ENCODE measurements at places on chromosomes 11 and 22.

- DNase-seq: no peak
Observed at GRCh38 chr11:92969293-92969633, 188 bp upstream of the MTNR1B start.

- no peak for DNase-seq
Observed at GRCh38 chr11:117905524-117905923, 23.7 kb downstream of the TMPRSS13 start.

- no peak for DNase-seq
Observed at GRCh38 chr11:90288212-90288821, 65.5 kb upstream of the CHORDC1 start.

DNA sequence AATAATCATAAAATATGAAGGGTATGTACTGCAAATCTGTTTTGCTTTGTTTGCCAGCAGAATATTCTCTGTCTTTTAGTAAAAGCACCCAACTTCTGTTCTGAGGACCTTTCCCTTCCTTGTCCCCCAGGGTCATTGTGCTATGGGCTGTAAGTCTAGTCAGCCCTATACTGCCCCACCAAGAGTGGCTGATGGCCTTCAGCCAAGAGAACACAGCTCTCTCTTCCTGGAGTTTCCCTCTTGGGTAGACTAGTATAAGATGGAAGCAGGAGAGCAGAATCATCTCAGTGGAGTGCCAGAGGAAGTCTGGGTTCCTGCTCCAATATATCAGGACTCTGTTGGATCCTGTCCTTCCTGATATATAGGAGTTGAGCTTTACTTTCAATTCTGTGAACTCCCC lies 29.0 kb downstream of the MMP13 start:
- DNase-seq: no peak

GRCh38 chr22:42773167-42773566 lies 52.5 kb upstream of the A4GALT start:
- DNase-seq: no peak

- no peak for DNase-seq
Observed at GRCh38 chr22:24831687-24832086, 25.7 kb downstream of the SGSM1 start.

GRCh38 chr11:1106387-1106786 lies 31.7 kb downstream of the MUC2 start:
- no peak for DNase-seq

DNA sequence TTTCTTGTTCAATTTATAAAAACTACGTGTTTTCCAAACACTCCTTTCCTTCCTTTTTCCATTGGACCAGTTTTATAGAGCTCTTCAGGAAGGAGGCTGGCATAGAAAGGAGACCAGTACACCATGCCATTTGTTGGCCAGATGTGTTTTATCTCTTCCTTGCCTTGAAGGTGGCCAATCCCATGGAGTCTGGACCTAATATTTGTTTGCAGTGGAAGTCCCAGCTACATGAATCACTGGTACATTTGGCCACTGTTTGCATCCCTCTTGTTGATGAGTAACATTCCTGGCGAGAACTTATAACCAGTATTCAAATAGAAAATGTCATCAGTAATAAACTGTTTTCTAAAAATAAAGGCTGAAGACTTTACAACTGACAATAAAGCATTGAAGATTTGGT lies 110.2 kb downstream of the ANO3 start:
- no peak for DNase-seq

DNA sequence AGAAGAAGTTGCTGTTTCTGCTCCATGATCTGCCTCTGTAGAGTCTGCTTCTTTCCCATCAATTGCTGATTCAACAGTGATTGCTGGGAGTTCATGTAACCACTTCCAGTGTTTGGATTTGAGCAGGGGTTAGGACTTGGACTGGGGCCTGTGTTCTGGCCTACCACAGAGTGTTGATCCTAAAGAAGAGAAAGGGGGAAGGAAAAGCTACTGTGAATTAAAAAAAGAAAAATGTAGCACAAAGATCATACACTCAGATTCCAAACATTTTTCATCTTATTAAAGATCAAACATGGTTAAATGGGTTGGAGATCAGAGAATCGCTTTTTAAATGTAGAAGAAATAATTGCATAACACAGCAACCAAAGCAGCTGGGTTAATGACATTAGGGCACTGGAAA lies 67.6 kb upstream of the MTMR2 start:
- DNase-seq: no peak

GRCh38 chr22:27258616-27259172 lies 542.9 kb downstream of the MN1 start:
- no peak for DNase-seq

DNA sequence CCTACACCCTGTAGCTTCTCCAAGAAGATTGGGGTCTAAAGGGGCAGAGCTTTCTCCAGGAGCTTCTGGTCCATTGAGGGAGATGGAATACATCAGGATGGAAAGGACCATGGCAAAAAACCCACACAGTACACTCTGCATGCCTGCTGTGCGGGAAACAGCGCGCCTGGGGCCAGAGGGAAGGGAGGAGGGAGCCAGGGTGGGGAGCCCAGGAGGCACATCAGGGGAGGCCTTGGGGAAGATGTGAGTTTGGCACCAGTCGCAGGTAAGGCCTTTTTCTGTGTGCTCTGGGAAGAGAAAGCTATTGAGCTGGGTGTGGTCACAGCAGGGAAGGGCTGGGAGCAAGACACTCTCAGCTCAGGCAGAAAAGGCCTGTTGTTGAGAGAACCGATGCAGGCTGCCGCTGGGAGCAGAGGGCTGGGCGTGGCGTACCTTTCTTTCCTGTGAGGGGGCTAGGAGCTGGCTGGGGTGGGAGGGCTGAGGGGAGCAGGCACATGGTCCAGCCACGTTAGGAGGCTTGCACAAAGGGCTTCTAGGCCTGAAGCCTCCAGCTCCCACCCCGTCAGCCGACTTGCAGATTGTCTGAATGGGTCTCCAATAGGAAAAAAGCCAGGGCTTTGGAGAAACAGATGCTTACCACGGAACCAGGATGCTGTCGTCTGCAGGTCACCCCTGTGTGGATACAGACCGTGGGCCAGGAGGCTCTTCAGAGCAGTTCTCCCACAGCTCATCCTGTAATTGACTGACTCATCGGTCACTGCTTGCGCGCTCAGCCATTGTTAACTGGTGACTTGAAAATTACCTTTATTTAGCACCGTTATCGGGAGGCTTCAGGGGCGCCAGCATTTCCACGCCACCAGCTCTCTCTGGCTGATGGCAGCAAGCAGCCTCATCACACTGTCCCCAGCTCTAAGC lies 237.3 kb downstream of the ST3GAL4 start:
- DNase-seq: no peak

DNA sequence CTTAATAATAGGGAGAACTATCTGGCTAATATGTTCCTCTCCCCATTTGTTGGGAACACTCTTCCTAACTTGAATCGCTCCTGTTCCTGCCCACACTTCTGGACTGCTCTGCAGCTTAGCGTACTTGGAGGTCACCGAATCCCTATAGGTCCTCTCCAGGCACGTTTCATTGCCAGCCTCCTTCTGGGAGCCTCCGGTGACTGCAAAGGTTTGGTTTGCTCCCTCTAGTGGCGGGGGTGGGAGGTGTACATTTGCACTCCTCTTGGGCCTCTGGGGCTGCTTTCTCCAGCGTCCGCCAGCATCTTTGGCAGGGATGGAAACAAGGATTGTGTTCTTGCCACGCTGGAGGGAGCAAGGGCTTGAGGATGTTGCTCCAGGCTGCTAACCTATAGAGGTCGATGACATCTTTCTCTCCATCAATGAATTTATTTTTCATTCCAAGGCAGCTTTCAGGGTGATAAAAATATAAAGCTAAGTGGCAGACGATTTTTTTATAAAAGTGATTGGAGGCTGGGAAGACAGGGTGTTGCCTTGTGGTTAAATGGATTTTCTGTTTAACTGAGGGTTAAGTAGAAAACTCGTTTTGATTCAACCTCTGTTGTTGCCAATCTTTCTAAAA lies 48.7 kb downstream of the TSPAN18 start:
- peak; percentile 45 for DNase-seq

DNA sequence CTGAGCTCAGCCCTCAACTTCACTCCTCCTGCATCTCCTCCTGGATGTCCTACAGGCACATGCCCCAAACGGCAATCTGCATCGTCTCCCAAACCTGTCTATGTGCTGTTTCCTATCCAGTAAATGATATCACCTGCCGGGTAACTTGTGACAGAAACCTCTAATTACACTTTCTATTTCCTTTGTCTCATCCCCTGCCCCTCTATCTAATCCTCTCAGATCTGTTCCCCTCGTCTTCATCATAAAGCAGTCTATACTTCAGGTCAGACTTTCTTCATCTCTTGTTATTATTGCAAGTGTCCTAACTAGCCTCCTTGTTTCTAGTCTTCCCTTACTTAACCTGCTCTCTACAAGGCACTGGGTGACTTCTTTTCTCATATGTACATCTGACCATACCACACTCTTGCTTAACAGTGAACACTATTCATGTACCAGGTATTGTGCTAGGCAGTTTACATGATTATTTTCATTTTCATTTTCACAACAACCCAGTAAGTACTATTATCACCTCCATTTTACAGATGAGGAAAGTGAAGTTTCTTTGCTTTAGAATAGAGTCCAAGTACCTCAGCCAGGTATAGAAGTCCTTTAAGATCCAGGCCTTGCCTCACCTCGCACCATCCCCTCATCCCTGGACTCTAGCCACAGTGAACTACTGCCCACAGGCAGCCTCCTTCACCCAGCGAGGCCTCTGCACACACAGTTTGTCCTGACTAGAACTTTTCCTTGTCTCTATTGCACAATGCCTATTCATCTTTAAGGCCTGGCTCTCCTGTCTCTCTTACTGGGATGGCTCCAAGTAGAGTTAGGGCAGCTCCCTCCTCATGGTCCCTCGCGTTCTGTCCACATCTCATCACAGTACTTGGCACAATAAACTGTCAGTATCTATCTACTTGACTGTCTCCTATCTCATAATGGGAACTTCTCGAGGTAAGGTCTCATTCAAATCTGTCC lies 22.1 kb upstream of the UCP3 start:
- DNase-seq: no peak

- DNase-seq: no peak
Observed at GRCh38 chr11:48044577-48044976, 64.2 kb downstream of the PTPRJ start.

DNA sequence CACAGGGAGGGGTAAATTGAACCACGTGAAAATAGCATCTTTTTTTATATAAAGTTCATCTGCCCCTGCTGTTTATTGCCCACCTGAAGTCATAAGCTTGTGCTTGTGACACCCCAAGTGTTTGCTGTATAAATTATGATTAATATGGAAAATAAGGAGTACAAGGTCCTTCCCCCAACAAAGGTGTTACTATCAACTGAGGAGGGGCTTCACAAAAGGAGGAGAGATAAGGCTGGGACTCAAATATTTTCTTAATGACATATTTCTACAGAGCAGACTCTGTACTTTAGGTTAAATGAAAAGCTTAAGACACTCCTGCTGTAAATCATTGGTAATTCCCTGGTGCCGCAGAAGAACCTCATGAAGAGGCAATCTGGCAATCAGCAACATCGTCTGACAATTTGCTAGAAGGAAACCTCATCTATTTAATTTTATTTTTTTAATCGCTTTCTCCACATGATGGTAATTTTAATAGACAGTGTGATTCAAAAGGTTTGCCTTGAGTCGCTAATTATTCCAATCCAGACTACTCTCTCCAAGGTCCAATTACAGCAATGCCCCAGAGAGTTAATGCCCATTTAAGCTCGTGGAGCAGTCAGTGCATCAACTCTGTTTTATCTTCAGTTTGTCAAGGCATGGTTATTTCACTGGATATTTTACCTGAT lies 1432.4 kb downstream of the FAM181B start:
- DNase-seq: no peak

DNA sequence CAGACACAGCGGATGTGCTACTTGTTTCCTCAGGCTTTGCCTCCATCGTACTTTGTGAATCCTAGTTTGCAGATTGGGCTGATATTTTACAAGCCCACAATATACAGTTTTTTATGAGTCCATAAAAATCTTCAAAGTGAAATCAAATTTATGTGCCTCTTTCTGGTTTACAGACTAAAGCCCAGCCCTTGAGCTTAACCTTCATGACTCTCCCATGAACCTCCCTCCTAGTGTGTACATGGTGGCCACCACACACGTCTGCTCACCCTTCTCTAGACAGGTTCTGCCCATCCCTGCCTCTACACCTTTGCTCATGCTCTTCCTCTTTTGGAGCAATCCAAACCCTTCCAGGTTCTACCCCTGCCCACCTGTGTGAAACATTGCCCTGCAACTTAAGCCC lies 129.4 kb downstream of the TENM4 start:
- no peak for DNase-seq

DNA sequence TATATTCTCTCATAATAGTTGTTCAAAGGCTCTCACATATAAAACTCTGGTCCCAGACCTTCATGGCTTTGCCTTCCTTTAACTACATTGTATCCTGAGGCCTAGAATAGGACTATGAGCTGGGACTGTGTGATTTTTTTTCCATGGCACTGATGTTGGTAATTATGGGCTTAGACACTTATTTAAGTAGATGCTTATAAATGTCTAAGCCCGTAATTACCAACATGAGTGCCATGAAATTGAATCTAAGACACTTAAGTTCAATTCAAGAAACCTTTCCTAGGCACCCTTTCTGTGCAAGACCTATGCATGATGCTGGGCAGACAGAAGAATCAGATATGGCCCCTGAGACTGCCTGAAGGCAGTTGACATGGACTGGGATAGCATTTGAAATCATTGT lies 63.0 kb downstream of the P4HA3 start:
- DNase-seq: no peak

- no peak for DNase-seq
Observed at GRCh38 chr22:42716649-42717127, 4.0 kb downstream of the A4GALT start.

DNA sequence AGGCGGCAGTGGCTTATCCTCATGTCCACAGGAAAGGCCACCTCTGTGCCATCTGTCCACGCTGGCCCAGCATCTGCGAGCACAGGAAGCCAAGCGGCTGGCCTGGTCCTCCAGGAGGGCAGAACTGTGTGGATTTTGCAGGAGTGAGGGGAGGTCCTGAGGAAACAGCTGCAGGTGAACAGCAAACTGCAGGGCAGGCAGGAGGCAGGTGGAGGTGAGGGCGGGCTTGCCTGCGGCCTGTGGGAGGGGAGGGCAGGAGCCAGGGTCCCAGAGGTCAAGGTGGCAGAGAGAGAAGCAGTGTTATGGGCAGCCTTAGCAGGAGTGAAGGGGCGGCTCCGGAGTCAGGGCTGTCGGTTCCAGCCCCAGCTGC lies 369.7 kb downstream of the SHANK2 start:
- no peak for DNase-seq

DNA sequence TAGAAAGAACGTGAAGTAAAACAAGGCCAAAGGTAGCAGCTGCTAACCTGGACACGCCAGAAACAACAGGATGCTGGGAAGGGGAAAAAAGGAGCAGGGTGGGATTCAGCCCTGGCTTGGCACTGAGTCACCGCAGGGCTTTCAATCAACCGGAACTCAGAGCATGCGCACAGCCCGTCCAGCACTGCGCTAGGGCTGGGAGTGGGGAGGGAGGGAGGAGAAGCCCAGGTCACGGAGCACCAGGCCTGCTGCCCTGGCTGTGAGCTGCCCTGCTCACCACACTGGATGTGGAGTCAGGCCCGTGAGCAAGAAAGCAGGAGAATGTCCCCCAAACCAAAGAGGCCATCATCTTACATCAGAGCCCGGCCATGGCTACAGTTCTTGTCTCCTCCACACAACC lies 51.5 kb downstream of the APOL1 start:
- no peak for DNase-seq

All from activated gamma-delta T cell treated with Interleukin-2 at 50 U/mL for 16 hours (primary cell).